ENCODE measurements at places on chromosomes 1 and 21. TPM values are rescaled to one million over a fixed set of nuclear protein-coding genes. Genes with fewer than 3 reads are reported as not detected.

DNA sequence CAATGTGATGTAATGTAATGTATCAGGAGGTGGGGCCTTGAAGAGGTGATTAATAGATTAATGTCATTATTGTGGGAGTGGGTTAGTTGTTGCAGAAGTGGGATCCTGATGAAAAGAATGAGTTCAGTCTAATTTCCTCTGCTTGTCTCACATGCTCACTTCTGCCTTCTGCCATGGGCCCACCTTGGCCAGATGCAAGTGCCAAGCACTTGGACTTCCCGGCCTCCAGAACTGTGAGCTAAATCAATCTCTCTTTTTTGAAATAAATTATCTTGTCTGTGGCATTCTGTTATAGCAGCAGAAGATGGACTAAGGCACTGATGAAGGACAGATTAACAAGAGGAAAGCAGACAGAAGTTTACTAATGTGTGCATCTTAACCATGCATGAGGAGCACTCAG, 123.9 kb downstream of the ETS2 start:
- H3K36me3 ChIP-seq: no peaks in the 10 kb centered on the region
- no peak for DNase-seq
- H3K27ac ChIP-seq: no peak overlapping the region
- H3K27me3 ChIP-seq: peaks cover 5% of the 10 kb centered on the region
- H3K4me1 ChIP-seq: no peaks in the 10 kb centered on the region
- no peak overlapping the region for H3K4me3 ChIP-seq

- DNase-seq: no peak
- H3K27me3 ChIP-seq: peaks cover 44% of the 10 kb centered on the region
- H3K36me3 ChIP-seq: no peaks in the 10 kb centered on the region
- H3K27ac ChIP-seq: no peak overlapping the region
Measured at GRCh38 chr1:204278958-204279357, 65.2 kb upstream of the GOLT1A start.

DNA sequence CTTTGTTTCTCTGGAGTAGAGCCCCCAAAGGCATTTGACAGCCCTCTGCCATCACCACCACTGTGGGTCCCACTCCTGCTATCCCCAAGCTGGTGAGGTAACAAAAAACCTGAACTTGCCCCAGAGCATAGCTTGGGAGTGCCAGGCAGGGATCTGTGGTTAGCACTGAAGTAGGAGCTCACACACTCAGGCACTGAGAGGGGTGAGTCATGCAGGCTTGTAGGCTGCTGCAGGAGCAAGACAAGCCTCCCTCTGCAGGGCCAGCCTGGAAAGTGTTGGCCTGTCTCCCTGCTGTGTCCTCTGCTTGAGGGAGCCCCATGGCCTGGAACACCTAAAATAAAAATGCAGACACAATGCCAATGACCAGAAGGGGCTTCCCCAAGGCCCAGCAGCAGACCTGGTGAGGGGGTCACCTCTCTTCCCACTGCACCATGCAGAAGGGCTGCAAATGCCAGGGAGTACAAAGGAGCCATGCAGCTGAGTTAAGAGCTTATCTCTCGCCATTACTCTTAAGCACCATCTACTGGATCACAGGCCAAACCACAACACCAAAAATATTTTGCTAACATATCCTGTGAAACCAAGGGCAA, 108.9 kb upstream of the POGK start:
- H3K36me3 ChIP-seq: no peaks in the 10 kb centered on the region
- no peak overlapping the region for H3K27ac ChIP-seq
- no peak for DNase-seq
- H3K4me1 ChIP-seq: no peaks in the 10 kb centered on the region
- H3K27me3 ChIP-seq: peaks cover 3% of the 10 kb centered on the region
- no peak overlapping the region for H3K4me3 ChIP-seq

Gene SYTL1
- 60.7 TPM for total RNA-seq

GRCh38 chr1:212700223-212700891, 717 bp upstream of the BATF3 start:
- peak overlapping the region; percentile 83 for H3K4me3 ChIP-seq
- H3K36me3 ChIP-seq: peaks cover 25% of the 10 kb centered on the region
- peak; percentile 77 for DNase-seq
- peak overlapping the region; percentile 88 for H3K27ac ChIP-seq
- peaks cover 72% of the 10 kb centered on the region for H3K4me1 ChIP-seq

Gene ANXA9
- total RNA-seq: not detected

DNA sequence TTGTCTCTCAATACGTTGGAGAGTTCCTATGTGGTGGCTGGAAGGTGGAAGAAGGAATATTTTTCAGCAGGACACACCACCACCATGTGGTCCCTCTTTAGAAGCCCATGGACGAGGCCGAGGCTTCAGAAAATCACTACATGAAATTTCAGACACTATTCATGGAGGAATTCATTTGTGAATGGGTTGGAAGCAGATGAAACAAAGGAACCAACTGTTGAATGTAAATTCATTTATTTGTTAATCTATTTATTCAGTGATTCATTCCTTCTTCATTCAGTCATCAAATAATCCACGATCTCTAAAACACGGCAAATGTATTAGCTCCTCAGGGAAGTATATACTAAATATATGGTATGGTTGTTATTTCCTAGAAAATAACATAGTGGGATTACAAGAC, 12.2 kb downstream of the SLC35F3 start:
- no peak overlapping the region for H3K4me3 ChIP-seq
- H3K4me1 ChIP-seq: no peaks in the 10 kb centered on the region
- H3K27ac ChIP-seq: no peak overlapping the region
- DNase-seq: no peak
- no peaks in the 10 kb centered on the region for H3K36me3 ChIP-seq

DNA sequence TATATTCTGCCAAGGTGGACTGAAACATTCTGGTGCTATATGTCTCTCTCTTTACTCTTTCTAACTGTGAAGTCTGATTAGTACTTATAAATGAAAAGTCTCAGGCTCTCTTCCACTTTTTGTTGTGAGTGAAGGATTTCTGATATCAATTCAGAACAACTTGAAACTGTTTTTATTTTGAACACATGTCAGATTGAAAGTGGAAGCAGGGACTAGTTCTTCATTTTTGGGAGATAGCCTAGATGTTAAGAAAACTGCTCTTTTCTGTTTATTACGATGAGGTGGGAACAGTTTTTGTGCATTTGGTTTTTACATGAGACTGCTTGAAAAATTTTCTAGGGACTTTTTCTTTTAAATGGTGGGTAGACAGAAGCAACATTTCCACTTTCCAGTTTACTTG, 14.5 kb upstream of the GBP3 start:
- no peak overlapping the region for H3K27ac ChIP-seq
- H3K4me1 ChIP-seq: peaks cover 21% of the 10 kb centered on the region
- H3K4me3 ChIP-seq: no peak overlapping the region
- peaks cover 13% of the 10 kb centered on the region for H3K27me3 ChIP-seq

DNA sequence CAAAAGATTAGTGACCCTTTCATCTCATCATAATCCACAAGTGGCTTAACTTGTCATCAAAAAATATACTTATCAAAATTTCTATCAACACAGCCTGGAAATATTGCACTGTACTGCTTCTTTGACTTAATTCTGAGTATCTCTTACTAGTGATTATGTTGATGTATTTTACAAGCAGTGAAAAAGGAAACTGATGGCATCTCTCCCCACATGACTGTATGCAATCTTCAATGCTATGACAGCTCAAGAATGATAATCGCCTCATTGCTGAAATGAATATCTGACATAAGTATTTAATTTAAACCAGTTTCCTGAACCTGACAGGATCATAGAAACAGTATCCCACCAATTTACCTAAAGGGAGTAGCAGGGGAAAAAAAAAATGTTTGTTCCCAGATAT, 79.5 kb downstream of the DPYD start:
- no peak overlapping the region for H3K27ac ChIP-seq
- H3K36me3 ChIP-seq: peaks cover 11% of the 10 kb centered on the region
- no peak for DNase-seq
- H3K27me3 ChIP-seq: no peaks in the 10 kb centered on the region
- no peak overlapping the region for H3K4me3 ChIP-seq

DNA sequence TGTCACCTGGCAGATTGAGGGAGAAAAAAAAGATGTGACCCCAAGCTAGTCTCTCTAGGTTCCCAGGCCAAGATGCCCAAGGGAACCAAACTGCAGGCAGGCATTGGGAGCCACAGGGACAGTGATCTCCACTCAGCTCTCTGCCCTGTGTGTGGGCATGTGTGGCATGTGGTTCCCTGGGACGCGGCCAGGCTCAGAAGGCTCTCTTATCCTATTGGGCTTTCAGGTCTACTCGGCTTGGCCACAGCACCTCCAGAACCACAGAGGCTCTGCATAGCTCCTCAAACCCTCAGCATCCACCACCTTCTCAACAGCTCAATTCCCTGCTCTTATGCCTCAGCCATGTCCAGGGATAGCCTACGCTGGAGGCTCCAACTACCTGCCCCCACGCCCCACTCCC, 22.0 kb downstream of the IQGAP3 start:
- DNase-seq: no peak
- H3K27me3 ChIP-seq: no peaks in the 10 kb centered on the region
- H3K4me3 ChIP-seq: no peak overlapping the region
- H3K4me1 ChIP-seq: peaks cover 15% of the 10 kb centered on the region

- H3K27ac ChIP-seq: no peak overlapping the region
- H3K36me3 ChIP-seq: no peaks in the 10 kb centered on the region
- H3K27me3 ChIP-seq: no peaks in the 10 kb centered on the region
- H3K4me1 ChIP-seq: no peaks in the 10 kb centered on the region
- no peak overlapping the region for H3K4me3 ChIP-seq
Measured at GRCh38 chr1:14495381-14495780, 103.1 kb upstream of the KAZN start.

DNA sequence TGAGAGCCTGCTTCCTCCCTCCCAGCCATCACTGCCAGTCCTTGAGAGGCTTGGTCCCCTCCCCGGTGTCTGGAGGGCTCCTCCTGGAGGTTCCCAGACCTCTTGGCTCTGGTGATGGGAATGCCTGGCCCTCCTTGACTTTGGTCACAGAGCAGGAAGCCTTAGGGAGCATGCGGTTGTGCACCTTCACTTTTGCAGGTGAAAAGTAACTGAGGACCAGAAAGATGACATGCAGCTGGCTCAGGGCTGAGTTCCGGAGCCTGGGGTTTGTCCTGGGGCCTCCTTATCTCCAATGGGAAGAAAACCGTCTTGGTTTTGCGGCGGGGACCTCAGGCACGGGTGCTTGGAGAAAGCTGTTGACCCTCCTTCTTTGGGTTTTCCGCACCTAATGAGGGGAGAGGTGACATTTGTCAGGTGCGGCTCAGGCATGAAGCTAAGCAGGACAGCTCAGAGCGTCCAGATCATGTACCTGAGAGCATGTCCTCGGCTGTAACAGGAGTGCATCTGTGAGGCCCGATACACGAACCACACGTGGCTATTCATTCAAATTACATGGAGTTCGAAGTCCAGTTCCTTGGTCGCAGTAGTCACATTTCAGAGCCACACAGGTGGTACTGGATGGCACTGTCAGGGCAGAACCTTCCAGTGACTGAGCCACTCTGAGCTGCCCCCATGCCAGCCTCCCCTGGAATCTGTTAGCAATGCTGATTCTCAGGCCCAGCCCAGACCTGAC, 608 bp upstream of the MX2 start:
- peak overlapping the region; percentile 97 for H3K27ac ChIP-seq
- H3K36me3 ChIP-seq: peaks cover 41% of the 10 kb centered on the region
- no peak for DNase-seq
- H3K4me1 ChIP-seq: peaks cover 49% of the 10 kb centered on the region
- peak overlapping the region; percentile 86 for H3K4me3 ChIP-seq

GRCh38 chr1:40595623-40596022, 64.2 kb downstream of the ZNF684 start:
- peaks cover 14% of the 10 kb centered on the region for H3K4me1 ChIP-seq
- no peak overlapping the region for H3K4me3 ChIP-seq
- peaks cover 31% of the 10 kb centered on the region for H3K27me3 ChIP-seq

GRCh38 chr1:109475261-109475660, 8.4 kb upstream of the ATXN7L2 start:
- DNase-seq: peak; percentile 31
- no peak overlapping the region for H3K27ac ChIP-seq
- no peaks in the 10 kb centered on the region for H3K36me3 ChIP-seq
- H3K4me1 ChIP-seq: peaks cover 6% of the 10 kb centered on the region
- H3K4me3 ChIP-seq: no peak overlapping the region

GRCh38 chr1:175095978-175096607, 28.5 kb downstream of the TNN start:
- DNase-seq: no peak
- no peaks in the 10 kb centered on the region for H3K4me1 ChIP-seq
- no peak overlapping the region for H3K27ac ChIP-seq
- peaks cover 9% of the 10 kb centered on the region for H3K27me3 ChIP-seq
- H3K4me3 ChIP-seq: no peak overlapping the region
- H3K36me3 ChIP-seq: no peaks in the 10 kb centered on the region

GRCh38 chr1:25174730-25175612, 57.3 kb downstream of the SYF2 start:
- peaks cover 8% of the 10 kb centered on the region for H3K27me3 ChIP-seq
- H3K4me1 ChIP-seq: no peaks in the 10 kb centered on the region
- H3K4me3 ChIP-seq: no peak overlapping the region

Gene COL16A1
- not detected for total RNA-seq

GRCh38 chr1:51421964-51422363, 91.6 kb upstream of the TTC39A start:
- no peak overlapping the region for H3K27ac ChIP-seq
- H3K4me3 ChIP-seq: no peak overlapping the region
- no peaks in the 10 kb centered on the region for H3K27me3 ChIP-seq
- H3K4me1 ChIP-seq: peaks cover 2% of the 10 kb centered on the region
- H3K36me3 ChIP-seq: peaks cover 51% of the 10 kb centered on the region
- no peak for DNase-seq

Gene NBPF8
- 37.0 TPM for total RNA-seq

- no peaks in the 10 kb centered on the region for H3K27me3 ChIP-seq
- DNase-seq: no peak
- no peak overlapping the region for H3K4me3 ChIP-seq
- no peak overlapping the region for H3K27ac ChIP-seq
- peaks cover 54% of the 10 kb centered on the region for H3K36me3 ChIP-seq
Measured at GRCh38 chr1:171581226-171581625, 40.8 kb upstream of the MYOCOS start.

DNA sequence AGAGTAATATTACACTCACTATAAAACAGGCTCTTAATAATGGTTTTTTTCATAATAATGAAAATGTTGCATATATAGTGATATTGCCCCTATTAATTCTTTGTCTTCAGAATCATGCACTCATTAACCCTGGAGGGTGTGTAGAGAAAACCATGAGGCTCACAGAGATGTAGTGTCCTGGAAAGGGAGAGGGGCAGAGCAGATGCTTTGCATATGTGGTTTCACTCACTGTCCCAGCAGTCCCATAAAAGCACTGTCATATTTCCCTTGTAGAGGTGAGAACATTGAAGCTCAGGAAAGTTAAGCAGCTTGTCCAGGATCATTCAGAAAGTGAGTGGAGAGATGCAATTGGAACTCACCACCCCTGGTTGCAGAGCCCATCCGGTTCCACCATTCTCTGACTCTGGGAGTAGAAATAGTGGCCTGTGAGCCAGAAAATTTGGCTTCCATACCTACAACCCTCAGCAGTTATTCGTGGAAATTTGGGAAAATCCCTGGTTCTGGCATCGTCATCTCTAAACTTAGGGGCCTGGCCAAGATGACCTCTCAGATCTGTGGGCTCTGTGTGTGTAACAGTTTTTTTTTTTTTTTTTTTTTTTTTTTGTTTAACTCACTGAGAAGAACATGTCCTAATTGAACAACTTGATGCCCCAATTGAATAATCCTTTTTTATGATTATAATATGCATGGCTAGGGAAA, 86.4 kb downstream of the RGL1 start:
- no peak for DNase-seq
- peaks cover 4% of the 10 kb centered on the region for H3K36me3 ChIP-seq
- no peak overlapping the region for H3K27ac ChIP-seq
- peaks cover 20% of the 10 kb centered on the region for H3K4me1 ChIP-seq
- H3K4me3 ChIP-seq: no peak overlapping the region

Gene MIXL1
- not detected for total RNA-seq

Gene CCDC181
- total RNA-seq: 0.19 TPM

Measured in activated CD8-positive, alpha-beta memory T cell treated with anti-CD3 and anti-CD28 coated beads, Interleukin-2, amount 10 ng/mL, durations not matched to agents 7 days and 5 days (primary cell).